ENCODE measurements at places on chromosomes 7 and 10.

- DNase-seq = no peak
Measured at GRCh38 chr7:117970801-117971200, 97.6 kb upstream of the CTTNBP2 start.

- no peak for DNase-seq
Measured at GRCh38 chr7:137923380-137923779, 76.6 kb upstream of the DGKI start.

- DNase-seq = no peak
Measured at GRCh38 chr7:93228302-93228701, 2.0 kb upstream of the HEPACAM2 start.

GRCh38 chr10:131997366-131998049, 15.8 kb upstream of the BNIP3 start:
- DNase-seq = peak; percentile 33

GRCh38 chr7:111301891-111302290, 211.0 kb downstream of the LRRN3 start:
- no peak for DNase-seq

DNA sequence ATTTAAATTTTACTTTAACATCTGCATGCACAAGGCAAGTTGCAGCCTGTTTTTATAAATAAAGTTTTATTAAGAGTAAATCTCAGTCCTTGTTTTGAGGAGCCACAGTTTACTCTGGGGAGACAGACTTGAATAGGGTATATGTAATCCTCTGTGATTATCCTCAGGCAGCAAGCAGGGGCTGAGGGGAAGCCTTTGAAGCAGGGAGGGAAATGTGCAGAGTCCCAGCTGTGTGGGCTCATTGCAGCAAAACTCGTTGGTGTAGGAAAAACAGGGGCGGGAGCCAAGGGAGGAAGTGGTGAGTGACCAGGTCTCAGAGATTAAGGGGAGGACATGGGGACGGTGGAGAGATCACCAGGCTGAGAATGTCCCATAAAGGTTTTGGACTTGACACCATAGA, 34.3 kb upstream of the SMC3 start:
- no peak for DNase-seq

GRCh38 chr10:113557903-113558321, 5.1 kb downstream of the HABP2 start:
- peak; percentile 42 for DNase-seq

DNA sequence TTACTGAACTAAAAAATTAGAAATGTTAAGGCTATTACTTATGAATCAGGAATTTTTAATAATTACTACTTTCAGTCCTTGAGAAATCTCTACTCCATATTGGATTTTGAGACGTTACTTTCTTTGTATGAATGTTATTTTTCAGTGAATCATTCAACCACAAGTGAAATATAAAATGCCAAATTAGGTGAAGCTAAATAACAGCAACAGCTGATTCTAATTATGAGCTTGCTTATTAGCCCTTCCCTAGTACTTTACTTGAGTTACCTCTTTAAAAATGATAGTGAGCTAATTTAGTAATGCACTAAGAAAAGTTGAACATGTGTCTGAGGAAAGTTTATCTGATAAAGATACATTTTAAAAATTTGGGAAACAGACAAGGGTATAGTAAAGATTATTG, 51.4 kb downstream of the PCGF5 start:
- DNase-seq = no peak

DNA sequence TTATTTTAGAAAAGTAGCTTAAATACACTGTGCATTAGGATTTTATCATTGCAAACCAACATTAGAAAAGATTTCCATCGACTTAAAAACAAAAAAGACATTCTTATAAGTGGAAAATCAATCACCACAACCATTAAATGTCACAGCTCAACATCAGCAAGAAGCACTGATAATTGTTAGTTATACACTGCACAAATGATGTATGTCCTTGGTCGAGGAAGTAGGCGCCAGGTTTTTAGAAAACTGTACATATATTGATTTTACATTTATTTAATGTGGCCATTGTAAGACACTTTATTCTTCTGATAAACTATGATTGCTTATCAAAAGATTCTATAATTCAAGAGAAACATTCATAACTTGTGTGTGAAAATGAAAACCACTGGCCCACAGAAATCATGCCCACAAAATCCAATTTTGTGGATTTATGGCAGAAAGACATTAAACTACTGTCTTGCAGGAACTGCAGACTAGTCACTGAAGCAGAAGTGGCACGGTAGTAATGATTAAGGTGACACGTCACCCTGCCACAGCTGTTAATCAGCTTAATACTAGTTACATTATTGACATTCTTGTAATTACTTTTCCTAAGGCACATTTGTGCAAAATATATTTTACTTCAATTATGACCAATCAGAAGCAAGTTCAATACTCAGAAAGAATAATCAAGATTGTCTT, 79.4 kb downstream of the VPS41 start:
- DNase-seq = no peak

DNA sequence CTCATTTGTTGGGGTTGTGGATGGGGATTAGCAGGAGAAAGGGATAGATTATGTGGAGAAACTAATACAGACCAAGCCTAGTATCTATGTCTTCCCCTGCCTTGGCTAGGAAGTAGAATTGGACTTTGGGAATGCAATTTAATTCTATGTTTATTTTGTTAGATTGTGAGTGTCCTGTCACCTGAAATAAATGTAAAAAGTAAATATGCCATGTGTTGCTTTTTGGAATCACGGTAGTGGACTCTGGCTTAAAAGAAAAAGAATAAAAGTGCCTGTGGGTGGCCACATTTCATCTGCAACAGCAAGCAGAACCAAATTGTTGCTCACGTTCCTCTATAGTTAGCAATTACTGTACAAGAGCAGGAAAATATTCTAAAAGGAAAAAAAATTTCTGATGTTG, 42.3 kb downstream of the TET1 start:
- DNase-seq = no peak
